ENCODE measurements at places on chromosomes 7 and 10. TPM values are rescaled to one million over a fixed set of nuclear protein-coding genes. Genes with fewer than 3 reads are reported as not detected.

DNA sequence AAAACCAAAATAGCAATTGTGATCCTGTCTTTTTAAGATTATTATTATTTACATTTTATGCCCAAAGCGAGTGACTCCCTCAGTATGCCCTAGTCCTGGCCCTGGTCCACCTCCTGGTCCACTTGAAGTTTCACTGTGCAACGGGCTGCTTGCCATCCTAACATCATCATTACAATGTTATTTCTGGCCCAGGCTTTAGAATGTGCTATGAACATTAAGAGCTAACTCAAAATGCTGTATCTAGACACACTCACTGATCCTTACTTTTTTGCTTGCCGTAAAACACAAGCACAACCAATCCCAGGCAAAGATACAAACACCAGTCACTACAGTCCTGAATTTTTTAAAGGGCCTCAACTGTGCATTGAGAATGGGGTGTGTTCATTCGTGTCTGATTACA lies 38.4 kb downstream of the RHOBTB1 start:
- peak; percentile 43 for DNase-seq

GRCh38 chr7:130435311-130435854 lies 5.4 kb downstream of the CEP41 start:
- DNase-seq: no peak

- no peak for DNase-seq
Measured at GRCh38 chr10:5116621-5117020, 22.4 kb downstream of the AKR1C3 start.

DNA sequence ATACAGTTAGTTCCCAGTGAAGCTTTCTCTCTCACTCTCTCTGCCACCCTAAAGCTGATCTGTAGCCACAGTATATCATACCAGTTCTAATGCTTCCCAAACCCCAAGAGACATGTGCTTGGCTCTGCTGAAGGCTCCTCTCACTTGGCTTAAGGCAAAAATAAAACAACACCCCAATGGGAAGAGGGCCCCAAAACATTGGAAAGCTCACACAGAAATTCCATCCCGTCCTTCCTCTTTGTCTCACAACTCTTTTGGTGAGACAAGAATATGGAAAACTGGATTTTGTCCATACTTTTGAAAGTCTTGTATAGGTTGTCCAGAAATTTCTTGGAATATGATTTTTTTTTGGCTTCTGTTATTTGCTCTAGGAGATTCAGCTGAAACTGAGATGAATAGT lies 56.1 kb upstream of the WNT16 start:
- no peak for DNase-seq

GRCh38 chr10:113093188-113094113 lies 143.4 kb downstream of the TCF7L2 start:
- DNase-seq: no peak

DNA sequence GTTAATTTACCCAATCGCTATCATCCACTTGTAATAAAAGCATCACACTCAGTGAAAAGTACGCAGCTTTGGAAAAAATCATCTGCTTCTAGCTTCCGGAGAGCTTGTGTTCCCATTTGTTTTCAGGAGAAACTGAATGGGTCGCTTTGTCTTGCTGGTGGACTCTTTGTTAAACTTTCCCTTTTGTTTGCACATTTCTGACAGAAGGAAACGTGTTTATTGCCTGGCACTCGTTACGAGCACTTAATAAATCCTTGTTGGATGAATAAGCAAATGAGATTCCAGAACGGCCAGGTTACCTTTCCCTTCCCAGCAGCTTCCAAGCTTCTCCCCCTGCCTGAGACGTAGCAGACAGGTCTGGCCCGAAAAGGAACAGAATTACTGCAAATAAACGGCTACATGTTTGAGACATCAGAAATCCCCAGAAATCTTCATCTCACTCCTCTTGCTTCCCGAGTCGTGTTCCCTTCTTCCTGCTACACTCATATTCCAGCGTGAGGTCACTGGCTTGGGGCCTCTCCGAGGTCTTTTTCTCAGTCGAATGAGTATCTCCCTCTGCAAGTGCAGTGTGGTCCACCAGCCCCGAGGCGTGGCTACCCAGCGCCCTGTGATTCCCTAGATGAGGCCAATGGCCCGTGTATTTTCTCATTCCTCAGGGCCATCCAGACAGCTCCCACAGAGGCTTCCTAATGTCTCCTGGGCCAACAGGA lies 167.2 kb downstream of the FRMD4A start:
- no peak for DNase-seq

GRCh38 chr10:131786756-131787605 lies 113.8 kb upstream of the PPP2R2D start:
- DNase-seq: no peak

DNA sequence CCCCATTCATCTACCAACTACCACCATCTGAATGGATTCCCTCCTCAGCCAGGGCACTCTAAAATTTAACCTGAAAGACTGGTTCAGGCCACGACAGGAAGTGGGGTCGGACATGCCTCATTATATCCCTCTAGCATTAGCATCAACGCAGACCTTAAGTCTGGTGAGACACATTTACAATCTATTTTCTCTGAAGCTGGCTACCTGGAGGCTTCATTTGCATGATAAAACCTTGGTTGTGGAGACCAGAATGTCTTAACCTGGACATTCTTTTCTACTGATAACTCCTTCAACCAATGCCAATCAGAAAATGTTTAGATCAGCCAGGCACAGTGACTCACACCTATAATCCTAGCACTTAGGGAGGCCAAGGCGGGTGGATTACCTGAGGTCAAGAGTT lies 42.3 kb downstream of the SVOPL start:
- no peak for DNase-seq

DNA sequence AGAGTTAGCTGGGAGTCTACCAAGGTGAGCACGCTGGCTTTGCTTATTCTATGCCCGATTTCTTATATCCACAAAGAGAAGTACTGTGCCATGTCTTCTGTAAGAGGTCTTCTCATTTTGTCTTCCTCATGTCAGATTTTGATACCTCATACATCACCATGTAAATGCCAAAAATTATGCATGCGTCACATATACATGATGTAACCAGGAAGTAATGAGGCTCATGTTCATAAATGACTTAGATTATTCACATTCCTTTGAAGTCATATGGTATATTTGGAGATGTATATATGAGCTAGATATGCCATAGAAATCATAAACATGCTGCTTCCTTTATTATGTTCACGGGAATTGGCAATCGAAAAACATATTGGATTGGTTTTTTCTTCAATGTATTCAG lies 97.7 kb upstream of the CELF2 start:
- no peak for DNase-seq

GRCh38 chr7:134662871-134663205 lies 16.2 kb downstream of the BPGM start:
- no peak for DNase-seq

GRCh38 chr7:52909131-52909530 lies 126.3 kb upstream of the POM121L12 start:
- no peak for DNase-seq

DNA sequence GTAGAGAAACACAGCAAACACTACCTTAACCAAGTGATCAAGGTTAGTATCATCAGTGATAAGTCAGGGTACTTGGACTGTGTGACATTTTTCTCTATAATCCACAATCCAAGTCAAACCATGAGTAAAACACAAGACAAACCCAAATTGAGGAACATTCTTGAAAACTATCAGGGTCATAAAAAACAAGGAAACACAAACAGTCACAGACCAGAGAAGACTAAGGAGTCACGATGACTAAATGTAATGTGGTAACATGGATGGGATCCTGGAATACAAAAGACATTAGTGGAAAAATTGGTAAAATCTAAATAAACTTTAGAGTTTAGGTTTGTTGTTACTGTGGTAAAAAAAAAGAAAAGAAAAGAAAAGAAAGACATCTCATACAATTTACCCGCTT lies 103.8 kb downstream of the ARMH3 start:
- no peak for DNase-seq

DNA sequence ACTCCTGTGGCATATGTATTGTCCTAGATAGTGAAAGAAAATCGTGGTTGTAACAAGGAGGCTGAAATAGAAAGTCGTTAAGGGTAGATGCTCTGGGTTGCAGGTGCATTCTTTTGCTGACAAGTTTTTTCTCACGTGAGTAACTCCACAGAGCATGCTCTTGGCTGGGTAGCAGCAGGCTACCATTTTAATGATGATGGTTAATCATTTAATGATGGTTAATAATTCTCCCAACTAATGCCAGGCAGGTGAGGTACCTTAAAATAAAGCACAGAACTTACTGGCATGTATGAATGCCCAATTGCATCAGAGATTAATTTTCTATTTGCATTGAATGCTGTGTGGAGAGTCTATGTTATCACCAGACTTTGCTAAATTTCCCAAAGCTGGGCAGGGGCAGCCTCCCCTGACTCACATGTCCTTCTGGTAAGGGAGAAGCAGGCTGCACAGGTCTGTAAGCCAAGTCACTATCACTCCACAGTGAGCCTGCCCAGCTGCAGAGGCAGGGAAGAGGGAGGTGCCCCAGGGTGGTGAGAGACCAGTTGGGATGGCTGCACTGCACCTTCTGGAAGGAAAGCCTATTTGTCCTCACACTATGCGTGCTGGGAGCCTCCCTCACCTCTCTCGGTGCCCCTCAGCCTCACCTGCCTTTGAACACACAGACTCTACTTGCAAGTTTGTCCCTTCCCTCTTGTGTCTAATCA lies 287.0 kb upstream of the IGFBP3 start:
- no peak for DNase-seq

GRCh38 chr7:70655694-70656093 lies 476.2 kb upstream of the GALNT17 start:
- DNase-seq: no peak

GRCh38 chr7:132114411-132114810 lies 461.9 kb downstream of the PLXNA4 start:
- DNase-seq: no peak

DNA sequence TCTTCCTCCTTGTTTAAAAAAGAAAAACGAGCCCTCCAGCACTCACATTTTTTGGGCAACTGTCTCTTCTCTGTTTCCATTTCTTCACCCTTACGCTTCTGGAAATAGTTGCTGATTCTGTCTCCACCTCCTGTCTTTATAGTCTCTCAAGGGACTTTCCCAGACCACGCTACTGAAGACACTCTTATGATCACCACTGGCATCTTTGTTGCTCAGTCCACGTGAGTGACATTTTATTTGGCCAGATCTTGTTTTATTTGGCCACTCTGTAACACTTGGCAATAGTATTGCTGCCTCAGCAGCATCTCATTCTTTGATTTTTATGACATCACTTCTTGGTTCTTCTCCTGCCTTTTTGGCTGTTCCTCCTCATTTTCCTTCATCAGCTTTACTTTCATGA lies 21.6 kb upstream of the NME8 start:
- no peak for DNase-seq

- DNase-seq: no peak
Measured at GRCh38 chr7:32516551-32517100, 21.3 kb downstream of the AVL9 start.

DNA sequence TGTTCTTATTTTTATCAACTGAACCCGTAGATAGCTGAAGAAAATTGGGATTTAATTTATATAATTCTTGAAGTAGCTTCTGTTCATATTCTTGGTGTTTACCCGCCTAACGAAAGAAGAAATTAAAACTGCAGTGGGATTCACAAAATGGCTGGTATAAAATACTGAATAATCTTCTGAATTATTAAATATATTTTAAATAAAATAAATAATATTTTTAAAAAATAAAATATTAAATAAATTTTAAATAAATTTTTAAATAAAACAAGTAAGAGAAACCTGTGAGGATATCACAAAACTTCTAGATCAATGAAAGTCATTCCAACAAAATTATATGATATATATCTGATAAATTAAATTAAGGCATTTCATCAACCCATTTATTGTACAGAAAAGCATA lies 99.4 kb downstream of the CNOT4 start:
- no peak for DNase-seq

DNA sequence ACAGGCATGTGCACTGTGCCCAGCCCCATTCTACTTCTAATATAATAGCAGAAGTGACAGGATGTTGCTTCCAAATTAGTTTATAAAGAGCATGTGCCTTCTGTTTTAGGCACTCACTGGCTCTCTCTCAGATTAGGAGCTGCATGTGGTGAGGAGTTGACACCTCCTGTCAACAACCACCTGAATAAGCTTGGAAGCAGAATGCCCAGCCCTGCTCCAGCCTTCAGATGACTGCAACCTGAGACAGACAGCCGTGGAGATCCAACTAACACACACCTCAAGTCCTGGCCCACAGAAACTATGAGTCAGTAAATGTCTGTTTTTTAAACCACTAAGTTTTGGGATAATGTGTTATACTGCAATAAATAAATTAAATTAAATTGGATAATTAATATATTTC lies 54.5 kb downstream of the PARD3 start:
- no peak for DNase-seq

DNA sequence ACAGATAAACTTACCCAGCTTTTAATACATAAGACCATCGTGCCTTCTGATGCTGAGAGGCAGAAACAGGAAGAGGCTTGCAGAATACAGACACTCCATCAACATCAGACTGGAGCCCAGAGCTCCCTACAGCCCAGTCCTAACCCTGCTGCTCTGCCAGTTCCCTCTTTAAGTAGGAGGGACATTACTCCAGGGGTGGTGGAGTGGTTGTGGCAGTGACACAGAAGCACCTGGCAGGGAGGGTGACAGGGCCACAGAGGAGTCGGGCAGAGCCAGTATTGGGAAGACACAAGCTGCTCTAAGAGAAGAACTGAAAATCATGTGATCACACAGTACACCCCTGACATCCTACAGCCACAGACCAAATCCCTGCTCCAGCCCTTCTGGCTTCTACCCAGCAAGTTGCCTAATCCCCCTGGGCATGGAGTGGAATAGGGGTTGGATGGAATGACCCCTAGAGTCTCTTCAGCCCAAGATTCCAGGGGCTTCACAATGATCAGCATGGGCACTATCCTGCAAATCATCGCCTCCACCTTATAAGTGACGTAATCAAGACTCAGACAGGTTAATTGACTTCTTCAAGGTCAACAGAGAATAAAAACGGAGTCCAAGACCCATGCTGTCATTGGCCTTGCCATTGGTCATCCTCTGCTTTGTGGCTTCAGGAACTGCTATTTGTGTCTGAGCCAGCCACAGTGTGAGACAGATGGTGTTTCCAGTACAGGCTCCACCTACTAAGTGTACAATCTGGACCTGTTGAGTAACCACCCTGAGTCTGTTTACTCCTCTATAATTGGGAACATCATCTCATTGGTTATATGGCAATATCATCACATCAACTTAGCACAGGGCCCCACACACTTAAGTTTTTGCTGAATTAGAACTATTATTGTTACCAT lies 61.1 kb upstream of the ZMIZ1 start:
- peak; percentile 54 for DNase-seq

The PRSS37 gene
- not detected for total RNA-seq

The UPF2 gene
- 35.7 TPM for total RNA-seq

The GIMAP1 gene
- 7.4 TPM for total RNA-seq

The PDK4 gene
- total RNA-seq: 12.0 TPM

The PRPS1L1 gene
- total RNA-seq: not detected

The MOGAT3 gene
- not detected for total RNA-seq

The UCMA gene
- not detected for total RNA-seq

The CCAR1 gene
- total RNA-seq: 31.0 TPM

The CHCHD2 gene
- total RNA-seq: 900 TPM

The AASS gene
- 37.9 TPM for total RNA-seq

The SERPINE1 gene
- total RNA-seq: 1.8 TPM

The CYP2C19 gene
- 0.14 TPM for total RNA-seq

The PRRT4 gene
- total RNA-seq: not detected

The XRCC2 gene
- total RNA-seq: 8.7 TPM

Data from uterus (tissue), 4 donors.